HCT116 (cell line): ENCODE measurements at places on chromosomes 2 and 18. TPM values are rescaled to one million over a fixed set of nuclear protein-coding genes. Genes with fewer than 3 reads are reported as not detected.

HTR2B gene
- not detected for total RNA-seq

CHRND gene
- total RNA-seq: not detected

LINC00305 gene
- total RNA-seq: not detected

SCRN3 gene
- total RNA-seq: 7.7 TPM

GFPT1 gene
- total RNA-seq: 62.4 TPM

PAX8 gene
- 4.4 TPM for total RNA-seq

- DNase-seq: no peak
- no peaks in the 10 kb centered on the region for H3K36me3 ChIP-seq
- H3K4me3 ChIP-seq: no peak overlapping the region
- H3K27me3 ChIP-seq: no peaks in the 10 kb centered on the region
- no peaks in the 10 kb centered on the region for H3K4me1 ChIP-seq
These were observed 13.5 kb upstream of the GMPPA start for GRCh38 chr2:219485201-219485580.

GRCh38 chr2:149375801-149376361 lies 45.5 kb downstream of the LYPD6 start:
- H3K27me3 ChIP-seq: peaks cover 4% of the 10 kb centered on the region; the same call in 1 of the 2 replicates
- no peak overlapping the region for H3K4me3 ChIP-seq

GRCh38 chr18:45221363-45221762 lies 393.9 kb upstream of the SLC14A2 start:
- H3K36me3 ChIP-seq: no peaks in the 10 kb centered on the region
- no peak overlapping the region for H3K27ac ChIP-seq
- DNase-seq: no peak
- H3K4me3 ChIP-seq: no peak overlapping the region
- no peaks in the 10 kb centered on the region; the same call in 1 of the 2 replicates for H3K4me1 ChIP-seq
- H3K27me3 ChIP-seq: no peaks in the 10 kb centered on the region

DNA sequence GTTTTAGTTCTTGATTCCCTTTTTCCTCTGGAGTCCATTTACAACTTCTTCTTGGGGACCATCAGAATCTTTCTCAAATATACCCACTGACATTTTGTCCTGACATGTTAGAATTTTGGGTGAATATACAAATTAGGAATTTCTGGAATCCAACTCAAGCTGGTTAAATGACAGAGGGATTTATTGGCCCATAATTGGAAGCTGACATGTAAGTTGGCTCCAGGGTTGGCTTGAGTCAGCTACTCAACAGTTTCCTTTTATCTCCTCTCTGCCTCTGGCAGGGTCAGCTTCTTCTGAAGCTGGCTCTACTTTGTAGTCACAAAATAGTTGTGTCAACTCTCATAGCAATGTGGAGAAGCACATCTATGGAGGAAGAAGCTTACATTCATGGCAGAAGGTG lies 36.6 kb upstream of the PPP1R1C start:
- peak overlapping the region; percentile 20 for H3K4me3 ChIP-seq
- no peaks in the 10 kb centered on the region for H3K36me3 ChIP-seq
- peak overlapping the region; percentile 87 for H3K27ac ChIP-seq
- DNase-seq: peak; percentile 63

DNA sequence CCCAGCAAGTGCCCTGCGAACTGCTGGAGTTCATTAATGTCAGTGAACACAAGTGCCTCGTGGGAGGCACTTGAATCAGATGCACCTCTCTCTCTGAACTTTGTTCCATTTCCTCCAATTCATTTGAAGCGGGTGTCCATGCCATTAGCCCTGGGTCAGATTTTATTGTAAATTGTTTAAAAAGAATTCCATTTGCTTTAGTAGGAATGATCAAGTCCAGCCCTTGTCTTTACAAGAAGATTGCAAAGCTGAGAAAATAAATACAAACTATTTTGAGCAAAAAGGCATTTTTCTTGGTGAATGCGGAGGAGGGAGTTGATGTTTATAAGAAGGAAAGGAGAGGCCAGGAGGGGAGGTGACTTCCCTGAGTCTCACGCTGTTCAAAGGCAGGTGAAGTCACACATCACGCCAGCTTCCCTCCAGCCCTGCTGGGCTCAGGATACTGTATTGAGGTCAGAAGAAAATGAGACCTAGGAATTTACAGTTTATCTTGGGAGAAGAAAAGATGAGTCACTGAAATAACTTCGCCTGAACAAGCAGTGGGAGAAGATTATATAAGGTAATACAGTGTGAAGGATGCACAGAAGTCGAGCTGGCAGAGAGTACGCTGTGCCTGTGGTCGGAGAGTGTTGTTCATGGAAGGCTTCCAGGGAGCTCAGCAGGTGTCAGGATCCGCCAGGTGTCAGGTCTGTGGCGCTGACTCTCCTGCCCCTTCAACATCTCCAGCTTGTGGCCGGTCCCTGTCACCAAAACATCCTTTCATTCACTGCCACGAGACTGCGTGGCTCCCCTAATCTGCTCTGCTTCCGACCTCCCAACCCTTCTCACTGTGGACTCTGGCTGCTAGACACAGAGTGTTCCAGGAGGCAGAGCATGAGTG lies 36.5 kb downstream of the EFR3B start:
- H3K27ac ChIP-seq: no peak overlapping the region
- peak; percentile 24 for DNase-seq
- 0 out of 2 replicates have a peak overlapping the region, but pooled peaks have one; percentile 6 for H3K4me3 ChIP-seq
- H3K4me1 ChIP-seq: peaks cover 20% of the 10 kb centered on the region
- H3K27me3 ChIP-seq: peaks cover 46% of the 10 kb centered on the region
- H3K36me3 ChIP-seq: no peaks in the 10 kb centered on the region

GRCh38 chr18:58254873-58255511 lies 211.0 kb downstream of the NEDD4L start:
- H3K4me1 ChIP-seq: no peaks in the 10 kb centered on the region
- H3K27me3 ChIP-seq: no peaks in the 10 kb centered on the region

GRCh38 chr2:183564726-183565125 lies 440.5 kb downstream of the NUP35 start:
- no peaks in the 10 kb centered on the region for H3K27me3 ChIP-seq
- H3K36me3 ChIP-seq: no peaks in the 10 kb centered on the region
- H3K4me3 ChIP-seq: no peak overlapping the region
- no peak for DNase-seq
- H3K4me1 ChIP-seq: no peaks in the 10 kb centered on the region

DNA sequence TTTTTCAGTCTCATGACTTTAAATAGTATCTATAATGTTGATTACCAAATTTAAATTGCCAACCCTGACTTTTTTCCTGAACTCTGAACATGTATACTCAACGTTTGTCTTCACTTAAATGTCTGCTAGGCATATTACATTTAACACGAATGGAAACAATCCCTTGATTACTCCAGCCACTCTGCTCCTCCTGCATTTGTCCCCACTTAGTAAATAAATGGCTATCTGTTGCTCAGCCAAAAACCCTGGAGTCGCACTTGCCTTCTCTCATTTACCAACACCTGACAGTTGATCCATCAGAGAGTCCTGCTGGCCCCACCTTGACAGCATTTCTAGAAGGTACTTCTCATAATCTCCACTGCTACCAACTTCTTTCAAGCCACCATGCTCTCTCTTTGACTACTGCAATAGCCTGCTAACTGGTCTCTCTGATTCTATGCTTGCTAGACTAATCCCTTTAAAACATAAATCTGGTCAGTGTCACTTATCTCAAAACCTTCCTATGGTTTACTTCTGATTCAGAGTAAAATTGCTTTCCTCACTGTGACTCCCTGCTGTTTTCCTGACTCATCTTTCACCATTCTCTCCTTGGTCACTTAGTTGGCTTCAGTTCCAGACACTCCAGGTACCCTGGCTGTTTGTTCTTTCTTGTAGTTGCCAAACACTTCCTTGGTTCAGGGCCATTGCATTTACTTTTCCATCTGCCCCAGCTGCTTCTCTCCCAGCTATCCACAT lies 31.9 kb downstream of the SPAG16 start:
- H3K27me3 ChIP-seq: no peaks in the 10 kb centered on the region
- H3K27ac ChIP-seq: no peak overlapping the region
- H3K4me1 ChIP-seq: no peaks in the 10 kb centered on the region

DNA sequence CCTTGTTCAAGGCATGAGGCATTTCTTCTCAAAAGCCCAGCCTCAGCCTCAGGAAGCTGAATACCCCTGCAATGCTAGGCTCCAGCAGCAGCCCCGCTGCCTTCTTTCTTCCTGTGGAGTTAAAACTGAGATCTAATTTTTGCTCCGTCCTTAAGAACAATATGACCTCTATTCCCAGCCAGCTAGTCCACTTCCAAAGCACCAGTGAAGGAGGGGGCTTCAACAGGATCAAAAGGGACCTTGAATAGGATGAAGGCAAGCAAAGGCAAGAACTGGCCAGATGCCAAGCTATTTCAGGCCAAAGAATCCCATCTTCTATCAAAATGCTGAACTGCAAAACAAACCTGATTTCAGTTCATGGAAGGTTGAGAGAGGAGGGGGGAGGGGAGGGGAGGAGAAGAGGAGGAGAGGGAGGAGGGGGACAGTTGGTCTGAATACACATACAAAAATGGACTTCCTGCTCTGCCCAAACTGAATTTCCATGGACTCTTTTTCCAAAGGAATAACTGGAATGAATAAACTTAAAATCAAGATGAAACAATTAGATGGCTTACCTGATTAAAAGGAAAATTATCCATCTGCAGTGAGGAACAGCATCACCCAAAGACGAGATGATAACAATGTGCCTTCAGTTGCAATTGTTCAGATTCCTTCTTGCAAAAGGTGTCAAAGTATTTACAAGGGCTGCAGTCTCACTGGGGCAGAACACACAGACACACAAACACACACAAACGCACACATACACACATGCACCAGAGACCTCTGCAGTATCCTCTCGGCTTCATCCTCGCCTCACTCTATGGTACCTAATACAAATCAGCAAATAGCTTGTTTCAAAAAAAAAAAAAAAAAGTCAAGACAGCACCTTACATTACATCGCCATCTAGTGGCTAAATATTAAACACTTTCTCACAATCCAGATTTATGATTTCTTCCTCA lies at the start of gene SCN1A:
Gene SCN1A (minus strand): TSS at position 804 of the 939 bp plus-strand sequence. CDS start 54,399 bp downstream, outside the sequence.
- no peak within 1 kb of the TSS for H3K27ac ChIP-seq
- H3K4me1 ChIP-seq: no peaks in the 10 kb centered on the region
- H3K4me3 ChIP-seq: no peak within 1 kb of the TSS
- DNase-seq: peak; percentile 32

- H3K27me3 ChIP-seq: no peaks in the 10 kb centered on the region
- DNase-seq: no peak
- H3K4me3 ChIP-seq: no peak overlapping the region
- no peak overlapping the region for H3K27ac ChIP-seq
- H3K36me3 ChIP-seq: no peaks in the 10 kb centered on the region
These were observed 113.9 kb downstream of the THNSL2 start for GRCh38 chr2:88283886-88284592.

DNA sequence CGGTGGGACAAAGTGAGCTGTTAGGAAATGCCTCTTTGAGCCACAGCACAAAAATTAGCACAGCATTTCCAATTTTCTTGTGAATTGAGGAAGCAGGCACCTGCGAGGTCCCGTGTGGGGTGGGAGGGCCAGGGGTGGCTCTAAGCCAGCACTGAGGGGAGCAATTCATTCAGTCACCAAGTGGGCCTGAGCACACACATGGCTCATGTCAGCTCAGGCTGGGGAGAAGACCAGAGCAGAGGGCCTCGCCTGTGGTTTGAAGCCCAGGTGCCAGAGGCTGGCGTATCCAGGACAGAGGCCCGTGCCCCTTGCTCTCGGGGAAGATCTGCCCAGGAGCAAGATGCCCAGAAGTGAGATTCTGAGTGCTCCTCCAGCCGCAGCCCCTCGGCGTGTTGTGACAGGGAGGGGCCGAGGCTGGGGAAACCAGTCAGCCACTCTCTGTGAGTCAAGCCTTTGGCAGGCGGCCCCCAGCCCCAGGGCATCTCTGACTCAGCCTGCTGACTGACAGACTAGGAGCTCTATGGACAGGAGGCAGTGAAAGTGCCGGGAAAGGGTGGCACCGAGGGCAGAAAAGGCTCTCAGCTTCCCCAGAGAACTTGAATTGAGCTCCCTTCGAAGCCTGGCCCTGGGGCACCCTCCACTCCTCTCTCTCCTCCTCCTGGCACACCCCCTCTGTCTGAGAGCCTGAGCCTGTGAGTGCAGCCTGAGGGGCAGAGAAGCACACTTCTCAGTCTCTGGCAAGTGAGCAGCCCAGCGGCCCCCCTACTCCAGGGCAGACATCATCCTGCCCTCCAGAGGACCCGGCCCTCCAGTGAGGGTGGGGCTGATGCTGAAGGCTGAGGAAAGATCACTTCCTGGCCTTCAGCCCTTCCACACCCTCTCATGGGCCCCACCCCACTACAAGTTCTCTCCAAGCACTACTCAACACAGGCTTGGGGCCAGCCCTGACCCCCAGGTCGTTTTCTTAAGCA lies 32.3 kb downstream of the CYP26B1 start:
- H3K27ac ChIP-seq: peak overlapping the region; percentile 58
- H3K4me3 ChIP-seq: peak overlapping the region; percentile 33; the same call in 1 of the 2 replicates
- peak; percentile 68 for DNase-seq
- peaks cover 34% of the 10 kb centered on the region for H3K4me1 ChIP-seq
- H3K36me3 ChIP-seq: no peaks in the 10 kb centered on the region

DNA sequence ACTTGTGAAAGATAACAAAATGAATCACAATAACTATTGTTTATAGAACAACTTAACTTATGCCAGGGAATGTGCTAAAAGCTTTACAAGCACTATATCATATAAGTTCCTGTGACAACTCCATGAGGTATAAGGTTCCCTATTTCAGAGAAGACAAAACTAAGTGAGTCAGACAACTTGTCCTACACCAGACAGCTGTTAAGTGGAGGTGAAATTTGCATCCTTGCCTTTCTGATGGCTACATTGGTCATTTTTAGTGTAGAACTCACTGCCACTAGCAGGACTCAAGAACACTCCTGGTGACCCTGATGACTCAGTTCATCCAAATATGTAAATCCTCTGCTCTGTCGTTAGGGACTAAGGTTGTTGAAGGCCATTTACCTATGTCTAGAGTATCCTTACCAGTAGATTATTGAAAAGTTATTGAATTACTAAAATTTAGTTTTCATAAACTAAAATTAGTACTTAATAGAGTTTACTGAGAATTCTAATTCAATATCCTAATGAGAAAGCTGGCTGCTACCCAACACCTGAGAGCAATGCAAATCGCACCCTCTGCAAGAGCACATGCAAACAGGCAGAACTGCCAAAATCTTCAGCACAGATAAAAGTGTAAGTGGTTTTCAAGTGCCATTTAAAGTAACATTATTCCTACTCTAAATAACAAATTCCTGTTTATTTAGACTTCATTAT lies 636.2 kb downstream of the NRXN1 start:
- H3K4me1 ChIP-seq: no peaks in the 10 kb centered on the region
- no peak overlapping the region for H3K27ac ChIP-seq
- H3K27me3 ChIP-seq: 0 out of 2 replicates have a peak, but pooled peaks cover 8% of the 10 kb centered on the region
- DNase-seq: no peak

DNA sequence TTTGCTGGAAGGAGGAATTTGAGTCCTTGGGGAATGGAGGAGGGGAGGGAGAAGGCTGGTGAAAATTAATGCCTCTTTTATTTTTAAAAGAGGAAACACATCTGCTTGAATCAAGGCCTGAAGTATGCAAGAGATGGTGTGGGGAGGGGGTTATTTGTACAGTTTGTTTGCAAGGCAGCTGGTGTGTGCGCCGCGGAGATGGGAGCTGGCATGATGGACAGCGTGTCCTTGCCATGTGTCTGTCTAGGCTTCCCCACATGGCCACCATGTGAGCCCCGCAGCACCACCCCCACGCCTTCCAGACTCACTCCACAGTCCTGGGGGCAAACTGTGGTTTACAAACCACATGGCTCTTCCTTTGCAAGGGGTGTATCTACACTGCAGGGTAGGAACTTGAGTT lies 154.8 kb upstream of the APCDD1 start:
- H3K4me3 ChIP-seq: no peak overlapping the region
- peaks cover 5% of the 10 kb centered on the region; the same call in 1 of the 2 replicates for H3K27me3 ChIP-seq

- peaks cover 10% of the 10 kb centered on the region; the same call in 1 of the 2 replicates for H3K4me1 ChIP-seq
- DNase-seq: no peak
- no peaks in the 10 kb centered on the region for H3K27me3 ChIP-seq
- no peak overlapping the region for H3K27ac ChIP-seq
- H3K36me3 ChIP-seq: no peaks in the 10 kb centered on the region
These were observed 97.9 kb upstream of the GPR45 start for GRCh38 chr2:105143467-105144151.
